ENCODE measurements at places on chromosomes 12 and 14.

DNA sequence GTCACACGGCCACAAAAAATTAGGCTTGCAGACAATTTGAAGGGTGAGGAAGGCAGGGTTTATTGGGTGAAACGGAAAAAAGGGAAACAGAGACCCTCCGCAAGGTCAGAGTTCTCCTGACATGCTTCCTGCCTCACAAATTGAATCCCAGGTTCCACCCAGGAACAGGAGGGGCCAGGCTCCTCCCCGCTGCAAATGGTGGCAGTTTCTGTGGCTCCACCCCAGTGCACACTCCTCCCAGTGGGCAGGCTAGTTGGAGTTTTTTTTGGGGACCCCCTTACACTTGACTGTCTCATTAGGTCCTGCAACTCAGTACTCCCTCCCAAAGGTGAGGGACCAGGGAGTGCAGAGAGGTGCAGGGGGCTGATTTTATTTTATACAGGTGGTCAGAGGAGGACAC is 39.4 kb upstream of the PPP1CC start:
- no peak overlapping the region for H3K27ac ChIP-seq
- H3K4me3 ChIP-seq, result no peak overlapping the region
- H3K36me3 ChIP-seq, result no peaks in the 10 kb centered on the region

- H3K27ac ChIP-seq, result no peak overlapping the region
- no peaks in the 10 kb centered on the region for H3K36me3 ChIP-seq
- no peak overlapping the region for H3K4me3 ChIP-seq
These were observed 14.5 kb upstream of the HPD start for GRCh38 chr12:121873216-121873569.

DNA sequence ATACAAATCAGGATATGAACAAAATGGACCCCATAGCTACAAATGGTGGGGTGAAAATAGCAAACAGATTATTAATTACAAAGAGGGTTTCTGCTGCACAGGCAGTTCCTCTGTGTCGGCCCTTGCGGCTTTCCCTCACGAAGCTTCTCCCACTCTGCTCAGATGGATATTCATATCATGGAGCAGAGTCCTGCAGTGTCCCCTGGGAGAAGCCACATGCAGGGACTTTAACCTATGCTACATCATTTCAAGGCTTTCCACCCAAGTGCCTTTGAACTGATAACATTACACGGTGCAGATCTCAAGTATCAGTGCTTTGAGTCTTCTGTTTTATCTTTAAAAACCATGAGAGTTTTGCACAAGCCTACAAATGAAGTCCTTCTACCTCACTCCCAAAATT is 229.1 kb downstream of the PPM1H start:
- no peak for DNase-seq
- peaks cover 65% of the 10 kb centered on the region for H3K4me1 ChIP-seq
- H3K27ac ChIP-seq, result no peak overlapping the region
- peaks cover 32% of the 10 kb centered on the region for H3K36me3 ChIP-seq

DNA sequence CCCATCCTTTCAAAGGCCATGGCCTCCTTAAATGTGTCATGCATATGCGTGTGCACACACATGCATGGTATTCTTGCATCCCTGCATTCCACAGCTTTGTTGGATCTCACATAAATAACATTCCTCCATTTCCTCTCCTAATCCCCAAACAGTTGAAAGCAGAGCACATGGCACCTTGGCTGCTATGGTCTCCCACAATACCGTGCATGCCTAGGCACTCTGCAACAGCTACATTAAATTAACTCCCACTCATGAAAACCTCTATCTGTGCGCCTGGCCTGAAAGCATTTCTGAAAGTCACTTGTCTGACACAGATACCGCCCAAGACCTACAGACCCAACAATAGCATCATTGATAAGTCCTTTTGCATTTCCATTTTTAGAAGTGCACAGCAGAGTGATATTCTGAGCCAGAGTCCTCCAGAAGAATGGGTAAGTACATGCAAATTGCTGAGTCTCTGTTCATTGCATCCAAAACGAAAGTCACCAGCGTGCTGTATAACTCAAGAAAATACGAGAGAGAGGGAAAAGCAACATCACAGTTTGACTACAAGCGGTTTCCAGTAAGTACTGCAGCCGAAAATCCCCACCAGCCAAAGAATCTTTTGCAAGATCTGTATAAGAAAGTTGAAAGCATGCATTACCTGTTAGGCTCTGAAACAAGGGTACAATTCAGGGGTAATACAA is 436 bp downstream of the ASB2 start:
- no peak for DNase-seq
- no peaks in the 10 kb centered on the region for H3K36me3 ChIP-seq
- no peaks in the 10 kb centered on the region for H3K4me1 ChIP-seq
- H3K27me3 ChIP-seq, result peaks cover 47% of the 10 kb centered on the region
- no peak overlapping the region for H3K4me3 ChIP-seq

- no peak for DNase-seq
- H3K4me3 ChIP-seq, result no peak overlapping the region
- peaks cover 2% of the 10 kb centered on the region for H3K27me3 ChIP-seq
- no peaks in the 10 kb centered on the region for H3K4me1 ChIP-seq
These were observed 83.0 kb upstream of the FZD10 start for GRCh38 chr12:130079279-130079678.

DNA sequence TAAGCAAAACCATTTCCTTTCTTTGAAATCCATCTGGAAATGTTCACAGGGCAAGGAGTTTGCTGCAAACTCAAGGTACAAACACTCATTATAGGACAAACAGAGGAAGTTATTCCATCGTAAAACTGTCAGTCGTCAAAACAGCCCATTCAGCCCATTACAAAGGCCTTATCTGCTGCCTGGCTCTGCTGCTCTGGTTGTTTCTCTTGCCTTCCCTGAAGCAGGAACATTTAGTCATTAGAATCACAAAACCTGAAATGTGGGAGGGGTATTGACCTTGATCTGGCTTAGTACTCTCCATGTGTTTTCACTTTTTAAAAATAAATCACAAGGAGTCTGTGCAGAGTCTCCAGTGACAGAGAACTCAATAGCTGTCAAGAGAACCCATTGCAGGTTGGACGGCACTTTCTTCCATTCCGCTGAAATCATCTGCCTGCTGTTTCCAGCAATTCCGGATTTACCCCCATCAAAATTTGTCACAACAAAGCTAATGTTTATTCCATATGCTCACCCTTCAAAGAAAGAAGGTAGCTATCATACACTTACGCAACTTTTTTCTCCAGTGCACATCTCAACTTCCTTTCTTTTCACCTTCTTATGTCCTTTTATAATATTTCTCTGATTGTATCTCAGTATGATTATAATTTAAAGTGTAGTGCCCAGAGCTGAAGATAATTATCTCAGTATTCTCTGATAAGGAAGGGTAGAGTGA is 24.6 kb upstream of the ITPR2 start:
- H3K27me3 ChIP-seq, result peaks cover 6% of the 10 kb centered on the region
- no peaks in the 10 kb centered on the region for H3K36me3 ChIP-seq
- H3K4me3 ChIP-seq, result no peak overlapping the region
- H3K27ac ChIP-seq, result no peak overlapping the region
- DNase-seq, result no peak

DNA sequence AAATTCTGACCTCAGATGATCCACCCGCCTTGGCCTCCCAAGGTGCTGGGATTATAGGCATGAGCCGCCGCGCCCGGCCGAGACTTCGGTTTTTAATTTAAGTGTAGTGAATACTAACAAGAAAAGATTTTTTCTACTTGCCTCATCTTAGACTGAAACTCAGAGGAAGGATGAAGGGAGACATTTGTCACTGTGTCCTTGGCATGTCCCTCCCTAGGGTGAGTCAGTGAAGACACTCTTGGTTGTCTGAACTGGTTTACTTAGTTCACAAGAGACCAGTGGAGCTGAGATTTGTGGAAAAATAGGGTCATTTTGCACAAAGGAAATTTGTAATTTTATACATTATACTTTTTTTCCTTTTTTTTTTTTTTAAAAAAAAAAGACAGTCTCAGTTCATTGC is 13.5 kb downstream of the C12orf71 start:
- no peaks in the 10 kb centered on the region for H3K4me1 ChIP-seq
- H3K4me3 ChIP-seq, result no peak overlapping the region
- peaks cover 12% of the 10 kb centered on the region for H3K36me3 ChIP-seq
- no peaks in the 10 kb centered on the region for H3K27me3 ChIP-seq

GRCh38 chr14:103739466-103739792 is 23.8 kb downstream of the ZFYVE21 start:
- no peak overlapping the region for H3K27ac ChIP-seq
- peaks cover 12% of the 10 kb centered on the region for H3K36me3 ChIP-seq
- no peaks in the 10 kb centered on the region for H3K27me3 ChIP-seq

- no peaks in the 10 kb centered on the region for H3K4me1 ChIP-seq
- no peaks in the 10 kb centered on the region for H3K36me3 ChIP-seq
- no peak for DNase-seq
These were observed 5.7 kb upstream of the C14orf93 start for GRCh38 chr14:23015618-23016017.

GRCh38 chr12:10213168-10214135 is 775 bp downstream of the GABARAPL1 start:
- peak overlapping the region; percentile 89 for H3K4me3 ChIP-seq
- DNase-seq, result peak; percentile 86
- peak overlapping the region; percentile 99 for H3K27ac ChIP-seq
- no peaks in the 10 kb centered on the region for H3K27me3 ChIP-seq
- peaks cover 6% of the 10 kb centered on the region for H3K36me3 ChIP-seq

DNA sequence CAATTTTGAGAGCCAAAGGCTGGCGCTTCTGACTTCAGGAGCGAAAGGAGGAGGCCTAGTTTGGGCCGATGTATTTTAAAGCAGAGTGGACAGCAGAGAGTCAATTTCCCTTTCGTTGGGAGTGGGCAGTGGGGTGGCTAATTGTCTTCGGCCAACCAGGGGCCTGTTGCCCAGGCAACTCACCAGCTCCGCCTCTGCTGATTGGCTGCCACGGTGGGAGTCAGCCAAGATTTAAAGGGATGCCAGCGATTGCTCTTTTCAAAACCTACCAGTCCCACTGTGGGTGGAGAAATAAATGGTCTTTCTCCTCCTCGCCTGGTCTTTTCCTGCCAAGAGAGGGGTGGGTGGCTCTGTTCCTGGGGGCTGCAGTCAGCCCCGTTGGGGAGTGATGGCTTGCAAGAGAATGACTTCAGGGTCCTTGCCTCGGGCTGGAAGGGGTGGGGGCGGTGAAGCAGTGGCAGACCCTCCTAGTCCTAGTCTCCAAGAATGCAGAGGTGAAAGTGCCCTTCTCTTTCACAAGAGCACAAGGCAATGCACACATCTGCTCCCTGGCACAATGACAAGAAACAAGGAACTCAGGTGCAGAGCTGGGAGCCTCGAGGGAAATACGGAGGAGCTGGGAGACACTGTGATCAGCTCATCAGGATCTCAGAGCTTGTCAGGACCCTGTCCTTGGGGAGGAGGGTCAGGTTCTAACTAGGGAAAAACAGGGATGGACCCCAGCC is 37.7 kb downstream of the RASAL1 start:
- no peak overlapping the region for H3K27ac ChIP-seq
- H3K27me3 ChIP-seq, result peaks cover 19% of the 10 kb centered on the region
- no peak for DNase-seq
- no peaks in the 10 kb centered on the region for H3K36me3 ChIP-seq
- no peak overlapping the region for H3K4me3 ChIP-seq
- H3K4me1 ChIP-seq, result peaks cover 3% of the 10 kb centered on the region

DNA sequence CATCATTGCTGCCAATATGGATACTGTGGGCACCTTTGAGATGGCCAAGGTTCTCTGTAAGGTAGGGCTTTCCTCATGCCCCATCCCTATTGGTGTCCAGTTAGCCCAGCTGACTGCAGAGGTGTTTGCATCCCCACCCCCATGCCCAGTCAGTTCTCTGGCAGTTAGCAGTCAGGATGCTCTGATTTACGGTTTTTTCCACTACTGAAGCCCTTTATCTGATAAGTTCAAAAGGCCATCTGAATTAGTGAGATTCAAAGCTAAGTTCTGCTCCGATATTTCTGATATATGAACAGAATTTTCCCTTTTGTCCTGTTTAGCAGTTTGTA is 773 bp downstream of the GMPR2 start:
- H3K4me3 ChIP-seq, result peak overlapping the region; percentile 100
- peaks cover 31% of the 10 kb centered on the region for H3K4me1 ChIP-seq
- no peaks in the 10 kb centered on the region for H3K27me3 ChIP-seq

GRCh38 chr12:122393817-122394216 is 28.7 kb downstream of the CLIP1 start:
- peaks cover 8% of the 10 kb centered on the region for H3K36me3 ChIP-seq
- H3K4me1 ChIP-seq, result peaks cover 19% of the 10 kb centered on the region
- no peak for DNase-seq
- no peak overlapping the region for H3K4me3 ChIP-seq

GRCh38 chr12:1590221-1590979 is 4.0 kb downstream of the FBXL14 start:
- H3K4me1 ChIP-seq, result peaks cover 77% of the 10 kb centered on the region
- peak overlapping the region; percentile 91 for H3K27ac ChIP-seq
- H3K27me3 ChIP-seq, result no peaks in the 10 kb centered on the region
- peak overlapping the region; percentile 89 for H3K4me3 ChIP-seq
- DNase-seq, result no peak
- H3K36me3 ChIP-seq, result no peaks in the 10 kb centered on the region

DNA sequence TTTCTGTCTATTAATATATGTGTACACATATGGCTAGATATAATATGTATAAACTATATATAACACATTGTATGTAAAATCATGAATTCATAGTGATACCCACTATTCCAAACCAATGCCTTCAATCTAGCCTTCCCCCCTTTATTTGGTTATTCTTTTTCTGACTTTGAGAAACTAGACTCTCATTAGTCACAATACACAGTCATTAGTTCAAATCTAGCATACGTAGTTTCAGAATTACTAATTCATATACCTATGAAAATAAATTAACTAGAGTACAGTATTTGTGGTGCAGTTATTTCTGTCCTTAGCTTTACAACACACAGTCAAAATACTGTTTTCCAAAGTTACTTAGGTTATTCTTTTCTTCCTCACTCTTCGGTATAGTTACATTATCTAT is 268.2 kb downstream of the DPF3 start:
- H3K27ac ChIP-seq, result no peak overlapping the region
- H3K27me3 ChIP-seq, result no peaks in the 10 kb centered on the region
- no peaks in the 10 kb centered on the region for H3K36me3 ChIP-seq
- no peak overlapping the region for H3K4me3 ChIP-seq
- H3K4me1 ChIP-seq, result no peaks in the 10 kb centered on the region

DNA sequence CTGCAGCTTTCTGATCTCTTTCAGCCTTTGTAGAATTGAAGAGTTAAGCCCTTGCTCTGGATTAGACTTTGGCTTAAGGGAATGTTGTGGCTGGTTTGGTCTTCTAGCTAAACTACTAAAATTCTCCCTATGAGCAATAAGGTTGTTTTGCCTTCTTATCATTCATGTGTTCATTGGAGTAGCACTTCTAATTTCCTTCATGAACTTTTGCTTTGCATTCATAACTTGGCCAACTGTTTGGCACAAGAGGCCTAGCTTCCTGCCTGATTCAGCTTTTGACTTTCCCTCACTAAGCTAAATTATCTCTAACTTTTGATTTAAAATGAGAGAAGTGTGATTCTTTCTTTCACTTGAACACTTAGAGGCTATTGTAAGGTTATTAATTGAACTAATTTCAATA is 384.3 kb downstream of the RAD51B start:
- DNase-seq, result no peak
- H3K27ac ChIP-seq, result no peak overlapping the region
- no peaks in the 10 kb centered on the region for H3K27me3 ChIP-seq
- no peaks in the 10 kb centered on the region for H3K36me3 ChIP-seq

GRCh38 chr12:50243507-50243906 is 39.8 kb downstream of the LIMA1 start:
- no peak overlapping the region for H3K4me3 ChIP-seq
- no peak for DNase-seq
- H3K36me3 ChIP-seq, result peaks cover 9% of the 10 kb centered on the region
- H3K4me1 ChIP-seq, result peaks cover 49% of the 10 kb centered on the region
- no peaks in the 10 kb centered on the region for H3K27me3 ChIP-seq
- H3K27ac ChIP-seq, result peak overlapping the region; percentile 84

Measured in osteocyte (in vitro differentiated cells).